ENCODE measurements at places on chromosomes 16 and 17.

GRCh38 chr17:35068249-35068648, 4.7 kb upstream of the RFFL start:
- no peak for DNase-seq

DNA sequence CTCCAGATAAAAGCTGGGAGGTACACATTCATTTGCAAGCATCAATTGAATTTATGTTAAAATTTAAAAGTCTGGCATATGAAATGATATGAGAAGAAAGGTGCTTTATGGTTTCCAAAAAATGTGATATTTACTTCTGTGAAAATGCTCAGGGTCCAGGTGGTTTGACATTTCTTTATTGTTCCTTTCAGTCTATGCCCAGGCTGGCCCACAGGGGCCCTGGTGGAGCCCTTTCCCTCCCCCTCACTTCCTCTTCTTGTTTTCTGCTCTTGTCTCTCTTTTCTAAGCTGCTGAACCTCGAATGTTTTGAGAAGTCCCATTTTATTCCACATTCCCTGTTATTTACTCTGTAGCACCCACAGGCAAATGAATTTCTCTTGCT, 127.8 kb downstream of the HS3ST3B1 start:
- DNase-seq: no peak

- no peak for DNase-seq
Observed at GRCh38 chr17:67160791-67161190, 84.2 kb downstream of the HELZ start.

GRCh38 chr17:30476726-30477082, 504 bp upstream of the GOSR1 start:
- no peak for DNase-seq

DNA sequence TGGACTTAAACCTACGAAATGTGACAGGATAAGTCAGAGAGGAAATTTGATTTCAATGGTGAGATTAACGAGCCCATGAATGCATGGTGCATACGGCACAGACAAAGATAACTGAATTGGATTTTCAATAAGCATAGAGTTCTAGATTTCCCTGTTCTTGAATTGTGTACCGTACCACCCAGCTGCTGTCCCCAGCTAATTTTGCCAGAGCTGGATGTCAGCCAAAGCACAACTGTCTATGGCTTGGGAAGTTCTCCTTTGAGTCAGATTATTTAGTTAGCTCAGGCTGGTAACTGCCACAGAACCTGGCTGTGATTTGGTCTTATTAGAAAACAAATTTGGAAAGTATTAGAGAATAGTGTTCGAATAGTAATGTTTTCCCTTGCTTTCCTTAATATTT, 143.1 kb downstream of the CDH13 start:
- DNase-seq: no peak

DNA sequence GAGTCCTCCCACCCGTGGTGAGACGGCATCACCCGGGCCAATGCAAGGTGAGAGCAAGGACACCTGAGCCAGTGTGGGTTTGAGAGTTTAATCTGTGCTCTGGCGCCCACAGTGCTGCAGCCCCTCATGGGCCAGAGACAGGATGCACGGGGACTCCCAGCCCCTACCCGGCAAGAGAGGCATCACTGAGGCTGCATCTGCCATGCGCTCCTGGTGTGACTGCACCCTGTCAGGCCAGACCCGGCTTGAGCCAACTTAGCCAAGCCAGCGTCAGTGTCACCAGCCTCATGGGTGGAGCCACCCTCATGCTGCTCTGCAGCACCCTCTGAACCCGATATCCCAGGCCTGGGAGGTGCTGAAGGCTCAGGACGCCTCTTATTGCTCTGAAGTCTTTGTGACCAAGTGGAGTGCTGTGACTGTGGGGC, 1.3 kb upstream of the BRICD5 start:
- no peak for DNase-seq

- DNase-seq: no peak
Observed at GRCh38 chr17:6545291-6545690, 11.1 kb downstream of the PITPNM3 start.

GRCh38 chr17:63601439-63602371, 1.0 kb downstream of the TACO1 start:
- DNase-seq: no peak

GRCh38 chr17:58276423-58276822, 4.3 kb downstream of the MPO start:
- DNase-seq: no peak

DNA sequence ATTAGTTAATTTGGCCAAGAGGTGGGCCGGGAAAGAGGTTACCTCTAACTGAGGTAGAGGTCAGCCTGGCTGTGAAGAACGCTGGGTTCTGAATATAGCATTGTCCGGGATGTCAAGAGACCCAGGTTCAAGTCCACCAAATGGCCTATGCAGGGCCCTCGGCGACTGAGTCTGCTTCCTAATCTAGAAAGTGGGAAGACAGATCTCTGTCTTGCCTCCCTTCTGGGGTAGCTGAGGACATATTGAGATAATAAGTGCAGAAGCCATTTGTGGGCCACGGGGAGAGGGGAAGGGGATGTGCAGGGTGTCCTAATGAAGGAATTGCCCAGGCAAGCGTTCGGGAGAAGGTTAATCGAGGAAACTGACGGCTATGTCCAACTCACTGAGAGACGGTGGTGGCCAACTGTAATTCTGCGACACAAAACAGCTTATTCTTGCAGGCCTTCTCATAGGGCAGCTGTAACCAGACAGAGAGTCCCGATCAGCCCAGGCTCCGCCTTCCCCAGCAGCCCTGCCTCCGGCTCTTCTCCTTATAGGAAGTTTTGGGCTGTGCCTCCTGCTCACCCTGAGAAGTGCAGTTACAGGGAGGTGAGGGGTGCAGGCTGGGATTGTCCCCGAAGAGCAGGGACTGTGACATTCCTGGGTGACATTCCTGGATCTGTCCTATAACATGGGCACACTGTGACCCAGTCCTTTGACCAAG, 15.9 kb downstream of the HASPIN start:
- no peak for DNase-seq

DNA sequence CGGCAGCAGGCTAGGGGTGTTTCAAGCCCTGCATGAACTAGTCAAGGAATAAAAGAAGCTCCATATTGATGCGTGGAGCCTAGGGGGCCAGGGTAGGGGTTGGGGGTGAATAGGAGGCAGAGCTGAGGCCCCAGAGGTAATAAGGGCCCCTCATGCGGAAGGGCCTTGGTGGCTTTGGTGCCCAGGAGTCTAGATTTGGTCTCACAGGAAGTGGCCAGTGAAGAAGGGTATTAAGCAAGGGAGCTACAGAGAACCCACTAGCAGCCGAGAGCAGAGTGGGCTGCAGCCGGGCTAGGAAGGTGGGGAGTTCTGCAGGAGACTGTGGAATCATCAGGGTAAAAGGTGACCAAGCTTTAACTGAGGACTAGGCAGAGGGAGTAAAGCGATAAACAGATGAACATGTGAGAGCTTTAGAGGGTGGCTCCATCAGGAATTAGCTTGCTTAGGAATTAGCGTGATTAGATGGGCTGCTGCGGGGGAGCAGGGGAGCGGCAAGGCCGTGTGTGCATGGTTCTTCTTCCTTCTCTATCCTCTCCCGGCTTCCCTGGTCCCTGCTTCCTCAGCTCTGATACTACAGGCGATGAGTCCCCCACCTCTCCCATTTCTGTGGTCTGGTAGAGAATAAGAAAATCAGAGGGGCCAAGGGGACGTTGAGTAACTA, 9.8 kb downstream of the GNGT2 start:
- no peak for DNase-seq

DNA sequence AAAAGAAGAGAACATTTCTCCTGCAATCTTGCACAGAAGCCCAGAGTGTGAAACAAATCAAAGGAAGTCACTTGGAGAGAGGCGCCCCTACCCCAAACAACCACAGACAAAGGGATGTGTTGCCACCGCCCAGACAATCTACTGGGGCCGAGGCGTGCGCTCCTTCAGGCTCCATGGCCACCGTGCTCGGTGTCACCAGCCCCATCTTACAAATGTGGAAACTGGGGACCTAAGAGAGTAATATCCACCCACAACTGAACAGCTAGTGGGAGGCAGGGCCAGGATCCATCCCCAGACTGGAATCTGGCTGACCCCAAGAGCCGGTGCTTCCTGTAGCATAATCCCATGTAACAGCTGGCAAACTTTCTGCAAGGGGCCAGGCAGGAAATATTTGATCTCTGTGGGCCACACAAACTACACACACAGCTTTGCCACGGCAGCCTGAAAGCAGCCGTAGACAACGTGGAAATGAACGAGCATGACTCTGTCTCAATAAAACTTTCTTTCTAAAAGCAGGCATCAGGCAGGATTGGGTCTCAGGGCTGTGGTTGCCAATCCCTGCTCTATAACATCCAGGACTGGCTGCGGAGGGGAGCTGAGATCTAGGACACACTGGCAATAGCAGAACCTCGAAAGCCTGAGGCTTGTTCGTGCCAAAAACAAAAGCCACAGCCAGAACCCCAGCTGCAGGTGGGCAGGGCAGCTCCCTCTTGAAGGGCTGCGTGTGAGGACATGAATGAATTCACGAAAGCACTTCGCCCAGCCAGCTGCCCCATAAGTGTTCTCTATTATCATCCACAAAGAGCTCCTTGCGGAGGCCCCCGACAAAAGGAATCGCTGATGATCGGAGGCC, 26.6 kb upstream of the GINS2 start:
- peak; percentile 61 for DNase-seq

DNA sequence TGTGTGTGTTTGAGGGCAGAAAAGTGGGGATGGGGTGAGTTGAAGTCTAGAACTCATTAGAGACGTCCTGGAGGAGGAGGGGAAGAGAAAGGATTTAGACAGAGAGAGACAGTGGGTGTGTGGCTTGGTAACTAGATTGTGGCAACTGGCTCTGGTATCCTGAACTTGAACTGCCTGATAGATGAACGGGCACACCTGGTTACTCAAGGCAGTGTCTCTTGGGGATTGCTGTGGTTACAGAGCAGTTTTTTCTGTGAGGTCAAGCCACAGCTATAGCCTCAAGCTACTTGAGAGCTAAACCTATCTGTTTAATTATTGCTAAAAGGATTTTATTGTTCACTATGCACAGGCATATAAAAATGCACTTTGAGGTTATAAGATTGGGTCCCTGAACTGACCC, 29.8 kb upstream of the MYH2 start:
- no peak for DNase-seq

DNA sequence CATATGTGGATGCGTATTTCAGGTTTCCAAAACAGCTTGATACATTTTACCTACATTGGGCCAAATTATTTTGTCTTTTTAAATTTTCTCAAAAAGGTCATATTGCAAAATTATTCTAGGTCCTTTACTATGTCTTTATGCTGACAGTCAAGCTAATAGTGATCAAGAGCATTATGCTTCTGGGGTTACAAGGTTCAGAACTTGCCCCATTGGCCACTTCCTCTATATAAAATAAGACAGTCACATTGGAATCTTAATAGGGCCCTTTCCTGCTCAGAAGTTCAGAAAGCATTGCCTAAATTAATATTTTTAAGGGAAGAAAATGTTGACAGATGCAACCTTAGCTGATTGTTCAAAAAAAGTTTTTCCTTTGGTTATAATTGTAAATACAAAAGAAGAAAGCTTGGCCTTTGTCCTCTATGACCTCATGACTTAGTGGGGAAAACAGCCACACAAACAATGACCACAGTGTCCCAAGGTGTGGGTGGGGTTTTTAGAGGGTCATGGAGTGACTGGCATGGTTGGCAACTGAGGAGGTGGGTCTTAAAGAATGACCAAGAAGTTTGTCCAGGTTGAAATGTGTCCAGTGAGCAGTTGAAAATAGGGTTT, 11.8 kb upstream of the RAB11FIP4 start:
- no peak for DNase-seq

- no peak for DNase-seq
Observed at GRCh38 chr17:48598736-48599135, 5.2 kb upstream of the HOXB5 start.

- DNase-seq: no peak
Observed at GRCh38 chr16:20799599-20799998, 6.7 kb downstream of the ERI2 start.

GRCh38 chr17:18043491-18043890, 4.3 kb downstream of the GID4 start:
- no peak for DNase-seq

GRCh38 chr16:53936052-53936451, 232.1 kb downstream of the FTO start:
- DNase-seq: no peak

DNA sequence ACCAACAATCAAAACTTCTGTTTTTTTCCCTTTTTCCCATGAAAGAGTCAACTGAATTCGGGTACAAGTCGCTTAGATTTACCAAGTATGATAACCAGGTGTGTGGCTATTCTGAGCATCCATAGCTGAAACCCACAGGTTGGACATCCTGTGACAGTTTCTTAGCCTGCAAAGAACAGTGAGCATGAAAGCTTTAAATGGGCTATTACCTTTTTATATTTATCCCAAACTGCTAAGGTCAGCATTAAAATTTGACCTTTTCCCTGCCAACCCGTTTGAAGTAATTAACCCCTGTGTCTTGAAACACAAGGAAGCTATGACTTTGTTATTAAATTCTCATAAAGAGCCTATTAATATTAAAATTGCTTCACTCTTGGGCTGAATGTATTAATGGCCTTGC, 1065.0 kb upstream of the RBFOX1 start:
- no peak for DNase-seq

DNA sequence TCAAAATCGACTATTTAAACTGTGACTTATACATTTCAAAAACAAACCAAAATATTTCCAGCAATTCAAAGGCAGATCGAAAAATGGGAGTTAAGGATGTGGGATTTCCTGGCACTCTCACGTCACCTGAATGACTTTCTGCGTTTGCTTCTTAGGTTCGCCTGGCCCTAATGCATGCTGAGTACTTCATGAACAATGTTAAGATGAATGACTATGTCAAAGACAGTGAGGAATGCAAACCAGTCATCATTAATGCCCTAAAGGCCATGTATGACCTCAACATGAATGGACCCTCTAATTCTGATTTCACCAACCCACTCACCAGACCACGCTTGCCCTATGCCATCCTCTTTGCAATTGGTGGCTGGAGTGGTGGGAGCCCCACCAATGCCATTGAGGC, 7.3 kb downstream of the KLHL10 start:
- DNase-seq: no peak

DNA sequence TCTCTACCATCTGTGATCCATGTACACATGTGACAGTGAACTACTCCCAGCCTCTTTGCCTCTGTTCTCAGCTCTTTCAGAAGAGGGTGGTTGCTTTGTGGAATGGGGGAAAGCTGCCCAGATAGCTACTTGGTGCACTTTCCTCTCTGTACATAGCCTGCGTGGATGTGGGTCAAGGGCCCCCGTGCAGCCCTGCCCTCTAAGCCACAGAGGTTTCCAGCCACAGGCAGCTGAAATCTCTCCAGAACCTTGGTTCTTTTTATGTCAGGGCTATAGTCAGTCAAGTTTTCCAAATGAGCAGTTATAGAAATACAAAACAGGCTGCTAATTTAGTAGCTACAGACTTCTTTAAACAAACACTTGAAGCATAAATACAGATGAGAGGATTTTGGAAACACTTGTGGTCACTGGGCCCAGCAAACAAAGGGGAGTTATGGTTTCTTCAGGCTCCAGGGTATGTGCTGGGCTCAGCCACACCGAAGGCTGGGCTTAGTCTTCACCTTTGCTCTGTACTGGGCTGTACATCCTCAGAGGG, 199.7 kb upstream of the ASIC2 start:
- no peak for DNase-seq

All from H9 (cell line).